Suprapubic skin (tissue), 4 donors: ENCODE measurements at places on chromosomes 4 and X.

- no peaks in the 10 kb centered on the region for H3K4me1 ChIP-seq
- H3K27ac ChIP-seq = no peak overlapping the region
- no peak overlapping the region for H3K4me3 ChIP-seq
- DNase-seq = no peak
- H3K27me3 ChIP-seq = no peaks in the 10 kb centered on the region
Observed at GRCh38 chr4:90951037-90951436, 823.8 kb downstream of the CCSER1 start.

GRCh38 chr4:176920694-176921093, 128.0 kb upstream of the VEGFC start:
- H3K36me3 ChIP-seq = no peaks in the 10 kb centered on the region
- no peak overlapping the region for H3K4me3 ChIP-seq
- no peaks in the 10 kb centered on the region for H3K27me3 ChIP-seq
- no peak overlapping the region for H3K27ac ChIP-seq
- no peaks in the 10 kb centered on the region for H3K4me1 ChIP-seq

GRCh38 chr4:8553991-8554405, 26.2 kb upstream of the GPR78 start:
- no peaks in the 10 kb centered on the region for H3K36me3 ChIP-seq
- DNase-seq = peak; percentile 56
- H3K27me3 ChIP-seq = no peaks in the 10 kb centered on the region
- H3K4me1 ChIP-seq = no peaks in the 10 kb centered on the region

DNA sequence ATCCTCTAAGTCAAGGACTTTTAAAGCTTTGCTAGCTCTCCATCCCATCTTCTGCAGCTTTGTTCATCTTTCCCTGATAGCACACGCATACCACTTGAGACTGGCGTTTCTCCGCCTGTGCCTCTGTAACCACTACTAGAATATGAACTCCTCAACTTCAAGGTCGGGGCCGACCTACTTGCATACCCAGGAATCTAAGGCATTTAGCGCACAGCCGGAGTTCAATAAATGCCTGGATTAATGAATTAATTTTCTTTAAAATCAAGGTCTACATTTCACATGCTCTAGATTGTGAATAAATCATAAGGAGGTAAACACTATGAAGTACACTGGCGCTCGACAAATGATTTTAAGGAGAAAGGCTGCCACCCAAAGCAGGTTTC, 89.3 kb downstream of the HNRNPD start:
- no peaks in the 10 kb centered on the region for H3K36me3 ChIP-seq
- no peak overlapping the region for H3K27ac ChIP-seq
- H3K4me3 ChIP-seq = peak overlapping the region; percentile 53
- no peaks in the 10 kb centered on the region for H3K27me3 ChIP-seq
- peaks cover 11% of the 10 kb centered on the region for H3K4me1 ChIP-seq

DNA sequence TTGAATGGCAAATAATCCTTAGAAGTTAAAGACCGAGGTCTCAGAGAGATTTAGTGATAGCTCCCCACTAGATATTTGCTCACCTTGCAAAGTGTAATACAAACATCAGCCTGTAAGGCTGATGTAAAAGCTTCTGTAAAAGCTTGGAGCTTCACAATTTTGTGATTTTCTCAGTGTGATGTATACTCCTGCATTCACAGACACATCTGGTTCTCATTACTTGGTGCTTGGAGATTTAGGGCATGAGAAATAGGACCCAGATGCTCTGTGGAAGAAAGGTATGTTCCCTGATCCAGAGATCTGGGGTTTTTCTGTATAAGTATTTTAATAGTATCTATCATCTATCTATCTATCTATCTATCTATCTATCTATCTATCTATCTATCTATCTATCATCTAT, 1664.3 kb downstream of the C4orf33 start:
- H3K4me3 ChIP-seq = no peak overlapping the region
- no peaks in the 10 kb centered on the region for H3K36me3 ChIP-seq
- H3K27me3 ChIP-seq = no peaks in the 10 kb centered on the region
- no peak overlapping the region for H3K27ac ChIP-seq
- H3K4me1 ChIP-seq = no peaks in the 10 kb centered on the region

- H3K4me3 ChIP-seq = no peak overlapping the region
- no peak overlapping the region for H3K27ac ChIP-seq
- no peaks in the 10 kb centered on the region for H3K27me3 ChIP-seq
- peaks cover 6% of the 10 kb centered on the region for H3K4me1 ChIP-seq
- no peak for DNase-seq
Observed at GRCh38 chrX:30301963-30302362, 7.2 kb downstream of the NR0B1 start.

DNA sequence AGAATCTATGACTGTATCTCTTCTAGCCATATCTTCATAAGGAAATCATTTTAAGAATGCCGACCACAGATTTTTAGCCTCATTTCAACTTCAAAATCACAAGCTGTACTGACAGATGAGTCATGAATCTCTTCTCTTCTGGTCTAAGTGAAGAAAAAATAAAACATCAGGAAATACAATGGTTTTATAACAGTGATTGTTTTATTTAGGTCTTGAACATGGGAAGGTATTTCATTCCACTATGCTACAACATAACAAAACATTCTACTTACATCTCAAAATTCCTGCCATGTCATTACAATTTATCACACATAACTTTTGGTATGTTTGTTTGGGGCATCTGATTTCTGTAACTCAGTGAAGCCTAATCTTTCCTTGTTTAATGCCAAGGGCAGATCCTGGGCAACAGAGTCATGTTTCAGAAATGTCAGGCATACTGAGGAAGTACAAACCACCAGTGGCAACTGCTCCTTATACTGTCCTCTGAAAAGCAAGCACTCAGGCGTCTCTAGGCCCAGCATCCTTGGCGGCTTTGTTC, 325.0 kb downstream of the PDHA2 start:
- no peaks in the 10 kb centered on the region for H3K4me1 ChIP-seq
- no peaks in the 10 kb centered on the region for H3K36me3 ChIP-seq
- H3K27ac ChIP-seq = no peak overlapping the region
- H3K4me3 ChIP-seq = no peak overlapping the region
- H3K27me3 ChIP-seq = no peaks in the 10 kb centered on the region

GRCh38 chr4:89889289-89889688, 5.4 kb upstream of the MMRN1 start:
- H3K27me3 ChIP-seq = no peaks in the 10 kb centered on the region
- no peaks in the 10 kb centered on the region for H3K4me1 ChIP-seq
- no peak overlapping the region for H3K27ac ChIP-seq
- no peaks in the 10 kb centered on the region for H3K36me3 ChIP-seq
- no peak overlapping the region for H3K4me3 ChIP-seq

GRCh38 chr4:151417164-151417571, 8.2 kb downstream of the FHIP1A start:
- H3K4me1 ChIP-seq = peaks cover 15% of the 10 kb centered on the region
- H3K36me3 ChIP-seq = no peaks in the 10 kb centered on the region
- H3K27ac ChIP-seq = no peak overlapping the region
- no peak for DNase-seq
- no peak overlapping the region for H3K4me3 ChIP-seq

DNA sequence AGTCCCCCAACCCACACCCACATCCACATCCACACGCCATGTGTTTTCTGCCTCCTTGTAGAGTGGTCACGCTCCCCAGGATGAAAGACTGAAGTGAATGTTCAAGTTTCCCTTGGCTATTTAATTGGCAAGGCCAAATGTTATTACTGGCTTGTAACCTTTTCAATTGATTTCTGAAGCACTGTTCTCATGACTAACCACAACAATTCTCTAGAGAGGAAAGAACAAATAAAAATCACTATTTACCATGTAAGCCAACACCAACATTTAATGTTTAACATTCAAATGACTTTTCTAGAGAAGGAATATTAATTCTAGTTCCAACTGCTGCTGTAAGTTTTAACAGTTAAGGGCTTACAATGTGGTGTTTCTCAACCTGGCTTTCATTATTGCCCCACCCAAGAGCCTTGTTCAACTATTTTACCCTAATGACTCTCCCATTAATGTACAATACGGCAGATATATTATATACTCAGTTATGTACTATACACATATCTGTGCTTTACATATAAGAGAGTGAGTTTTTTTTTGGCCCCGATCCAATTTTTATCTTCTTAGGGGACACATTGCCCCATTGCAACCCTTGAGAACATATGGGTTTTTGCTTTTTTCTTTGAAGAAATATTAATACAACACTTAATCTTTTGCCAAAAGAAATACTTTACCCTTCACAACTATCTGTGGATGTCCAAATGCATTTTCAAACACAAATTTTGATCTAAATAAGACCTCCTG, 46.5 kb downstream of the RELL1 start:
- H3K4me3 ChIP-seq = no peak overlapping the region
- peak overlapping the region; percentile 6 for H3K27ac ChIP-seq
- H3K4me1 ChIP-seq = peaks cover 19% of the 10 kb centered on the region
- DNase-seq = no peak
- H3K27me3 ChIP-seq = no peaks in the 10 kb centered on the region
